ENCODE measurements at places on chromosomes 4 and X.

GRCh38 chr4:102778720-102779119 is 18.0 kb upstream of the MANBA start:
- DNase-seq = no peak

DNA sequence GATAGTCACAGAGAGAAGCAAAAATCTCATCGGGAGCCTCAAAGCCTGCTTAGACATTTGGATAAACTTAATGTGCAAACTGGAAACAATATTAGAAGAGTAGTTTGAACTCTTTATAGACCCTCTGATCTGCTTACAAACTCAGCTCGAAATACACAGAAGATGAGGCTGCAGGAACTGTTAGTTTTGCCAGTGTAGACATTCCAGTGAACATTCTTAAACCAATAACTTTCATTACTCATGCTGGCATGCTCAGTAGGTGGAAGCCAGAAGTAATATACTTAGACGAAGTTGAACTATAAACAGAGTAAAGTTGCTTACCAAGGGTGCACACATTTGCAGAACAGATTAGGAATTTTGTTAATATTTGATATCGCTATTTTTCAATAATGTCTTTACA is 303.5 kb downstream of the ANKRD50 start:
- DNase-seq = no peak

DNA sequence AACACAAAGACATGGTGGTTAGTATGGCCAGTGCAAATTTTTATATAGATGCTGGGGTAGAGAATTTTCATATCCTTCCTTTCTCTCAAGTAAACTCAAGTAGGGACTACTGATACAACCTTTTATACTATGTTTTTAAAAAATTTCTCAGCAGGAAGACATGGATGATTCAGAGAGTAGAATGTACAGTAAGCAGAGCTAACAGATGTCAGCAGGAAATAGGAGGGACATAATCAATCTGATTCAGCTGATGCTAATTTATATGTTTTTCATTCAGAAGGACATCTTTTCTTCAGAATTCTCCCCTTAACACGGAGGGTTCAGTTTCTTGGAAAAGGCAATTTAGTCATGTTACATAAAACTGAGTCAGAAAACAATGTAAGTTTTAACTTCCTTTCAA is 95.4 kb downstream of the GRIA2 start:
- peak; percentile 46 for DNase-seq

DNA sequence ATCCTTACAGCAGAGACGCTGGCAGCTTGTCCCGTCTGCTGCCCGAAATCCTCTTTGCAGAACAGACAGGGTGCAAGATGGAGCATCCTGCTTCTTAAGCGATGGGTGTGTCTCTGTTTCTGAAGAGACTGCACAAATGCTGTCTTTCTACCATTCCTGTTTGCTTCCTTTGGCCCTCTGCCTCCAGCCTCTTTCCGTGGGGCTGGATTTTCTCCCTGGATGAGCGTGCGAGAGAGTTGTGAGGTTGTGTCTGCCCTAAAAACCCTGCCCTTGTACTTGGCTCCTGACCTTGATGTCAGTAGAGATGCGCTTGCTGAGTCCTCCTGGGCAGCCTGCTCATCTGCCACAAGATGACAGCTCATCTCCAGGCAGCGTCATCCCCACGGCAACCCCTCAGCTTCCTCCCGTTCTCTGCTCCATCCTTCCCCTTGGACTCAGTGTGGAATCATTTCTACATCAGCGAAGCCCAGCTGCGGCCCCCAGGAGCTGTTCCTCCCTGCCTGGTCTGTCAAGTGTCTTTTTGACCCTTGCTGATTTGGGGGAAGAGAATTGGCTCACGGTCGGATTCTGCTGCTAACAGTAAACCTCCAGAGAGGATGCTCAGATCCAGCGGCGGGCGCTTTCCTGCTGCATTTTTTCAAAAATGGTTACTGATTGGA is 246.2 kb downstream of the ASMT start:
- no peak for DNase-seq

DNA sequence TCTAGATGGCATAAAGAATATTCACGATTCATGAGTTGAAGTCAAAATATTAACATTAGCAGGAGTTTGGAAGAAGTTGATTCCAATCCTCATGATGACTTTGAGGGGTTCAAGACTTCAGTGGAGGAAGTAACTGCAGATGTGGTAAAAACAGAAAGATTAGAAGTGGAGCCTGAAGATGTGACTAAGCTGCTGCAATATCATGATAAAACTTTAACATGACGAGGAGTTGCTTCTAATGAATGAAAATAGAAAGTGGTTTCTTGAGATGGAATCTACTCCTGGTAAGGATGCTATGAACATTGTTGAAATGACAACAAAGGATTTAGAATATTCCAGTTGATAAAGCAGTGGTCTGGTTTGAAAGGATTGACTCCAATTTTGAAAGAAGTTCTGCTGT is 70.1 kb upstream of the TMLHE start:
- DNase-seq = no peak

GRCh38 chrX:39894683-39895082 is 203.1 kb downstream of the BCOR start:
- peak; percentile 20 for DNase-seq

- no peak for DNase-seq
Observed at GRCh38 chr4:48033825-48034413, 17.3 kb downstream of the NIPAL1 start.

DNA sequence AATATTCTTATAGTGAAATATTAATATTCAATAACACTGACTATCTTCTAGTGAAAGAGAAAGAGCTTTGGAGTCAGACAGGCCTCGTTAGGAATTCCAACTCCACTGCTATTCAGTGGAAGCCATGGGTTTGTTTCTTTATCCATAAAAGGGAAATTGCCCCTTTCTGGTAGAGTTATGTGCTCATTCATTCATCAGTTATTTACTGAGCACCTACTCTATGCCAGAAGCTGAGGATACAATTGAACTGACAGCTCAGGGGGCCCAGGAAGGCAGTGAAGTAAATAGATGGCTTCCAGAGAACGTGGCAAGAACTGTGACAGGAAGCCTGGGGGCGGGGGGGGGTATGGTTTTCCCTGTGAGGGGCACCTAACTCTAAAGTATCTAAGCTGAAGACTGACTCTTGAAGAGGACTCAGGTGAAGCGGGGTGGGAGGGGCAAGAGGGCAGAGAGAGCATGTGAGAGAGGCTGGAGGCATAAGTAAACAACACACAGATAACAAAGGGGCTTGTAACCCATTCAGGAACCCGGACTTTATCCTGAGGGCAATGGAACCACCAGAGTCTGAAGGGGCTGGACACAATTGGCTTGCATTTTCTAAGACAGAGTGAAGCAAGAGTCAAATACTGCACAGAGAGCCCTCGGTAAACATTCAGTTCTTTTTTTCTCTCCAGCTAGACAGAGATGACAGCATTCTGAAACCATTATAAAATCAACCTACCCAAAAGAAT is 20.3 kb downstream of the ANXA5 start:
- DNase-seq = no peak

- no peak for DNase-seq
Observed at GRCh38 chr4:602559-602942, 22.8 kb upstream of the PDE6B start.

DNA sequence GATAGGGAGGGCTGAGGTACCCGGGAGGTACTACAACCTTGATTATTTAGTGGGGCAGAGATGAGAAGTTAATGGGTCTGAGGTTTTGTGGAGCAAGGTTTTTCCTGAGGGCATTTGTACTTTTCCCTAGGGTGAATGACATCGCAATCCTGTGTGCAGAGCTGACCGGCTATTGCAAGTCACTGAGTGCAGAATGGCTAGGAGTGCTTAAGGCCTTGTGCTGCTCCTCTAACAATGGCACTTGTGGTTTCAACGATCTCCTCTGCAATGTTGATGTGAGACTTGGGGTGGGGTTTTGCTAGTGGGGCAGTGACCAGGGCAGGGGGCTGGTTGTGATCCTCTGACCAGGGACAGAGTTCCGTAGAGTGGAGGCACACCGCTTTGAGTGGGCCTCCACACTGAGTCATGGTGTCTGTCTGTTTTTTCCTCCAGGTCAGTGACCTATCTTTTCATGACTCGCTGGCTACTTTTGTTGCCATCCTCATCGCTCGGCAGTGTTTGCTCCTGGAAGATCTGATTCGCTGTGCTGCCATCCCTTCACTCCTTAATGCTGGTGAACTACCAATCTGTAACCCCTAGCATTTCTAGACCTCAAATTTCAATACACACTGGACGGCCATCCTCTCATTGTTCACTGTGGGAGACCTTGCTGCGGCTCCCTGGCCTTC is 9.9 kb downstream of the MED12 start:
- no peak for DNase-seq

DNA sequence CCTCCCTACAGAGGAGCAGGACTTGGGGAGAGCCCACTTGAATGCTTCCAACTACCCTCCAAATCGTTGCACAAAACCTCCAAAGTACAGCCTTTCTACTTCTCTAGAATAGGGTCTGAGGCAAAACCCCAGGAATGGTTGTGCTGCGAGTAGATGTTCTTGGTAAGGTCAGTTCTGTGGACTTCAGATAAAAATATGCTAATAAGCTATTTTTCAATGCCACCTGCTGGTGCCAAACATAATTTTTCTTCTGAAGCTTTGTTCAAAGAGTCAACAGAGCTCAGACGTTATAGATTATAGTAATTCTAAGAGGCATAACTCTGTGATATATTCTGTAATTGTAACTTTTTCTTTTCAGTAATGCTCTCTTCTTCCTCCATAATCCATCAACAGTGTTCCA is 425.7 kb downstream of the GPAT3 start:
- DNase-seq = peak; percentile 49

DNA sequence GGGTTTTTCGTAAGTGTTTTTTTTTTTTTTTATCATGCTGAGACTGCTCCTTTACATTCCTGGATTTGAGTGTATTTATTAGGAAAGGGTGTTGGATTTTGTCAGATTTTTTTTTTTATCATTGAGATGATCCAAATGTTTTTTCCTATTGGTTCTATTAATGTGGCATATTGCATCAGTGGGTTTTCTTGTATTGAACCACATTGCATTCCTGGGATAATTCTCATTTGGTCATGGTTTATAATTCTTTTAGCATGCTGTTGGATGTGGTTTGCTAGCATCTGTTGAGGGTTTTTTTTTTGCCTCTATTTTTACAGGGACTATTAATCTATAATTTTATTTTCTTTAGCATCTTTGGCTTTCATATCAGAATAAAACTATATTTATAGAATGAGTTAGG is 28.8 kb downstream of the COL4A5 start:
- no peak for DNase-seq

GRCh38 chr4:166252487-166253402 is 379.7 kb downstream of the TLL1 start:
- peak; percentile 31 for DNase-seq

DNA sequence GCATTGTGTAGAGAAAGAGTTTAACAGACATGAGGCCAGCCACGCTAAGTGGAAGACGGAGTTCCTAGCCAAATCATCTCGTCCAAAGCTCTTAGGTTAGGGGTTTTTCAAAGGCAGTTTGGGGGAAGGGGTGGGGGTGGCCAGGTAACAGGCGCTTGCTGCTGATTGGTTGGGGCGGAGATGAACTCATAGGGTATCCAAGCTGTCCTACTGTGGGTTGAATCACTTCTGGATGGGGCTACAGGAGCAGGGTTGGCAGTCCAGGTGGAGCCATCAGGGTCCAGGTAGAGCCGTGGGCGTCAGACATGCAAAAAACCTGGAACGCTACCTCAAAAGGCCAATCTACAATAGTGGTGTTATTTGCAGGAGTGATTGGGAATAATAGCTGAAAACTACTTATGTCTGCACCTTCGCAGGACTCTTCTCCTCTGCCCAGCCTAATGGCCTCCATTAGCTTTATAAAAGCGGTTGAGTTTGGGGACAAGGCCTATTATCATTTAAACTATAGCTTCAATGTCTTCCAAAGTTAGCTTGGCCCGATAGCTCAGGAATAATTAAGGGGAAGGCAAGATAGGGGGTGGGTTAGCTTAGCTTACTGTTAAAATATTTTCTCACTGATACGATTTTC is 579.6 kb downstream of the NLGN4X start:
- DNase-seq = no peak

DNA sequence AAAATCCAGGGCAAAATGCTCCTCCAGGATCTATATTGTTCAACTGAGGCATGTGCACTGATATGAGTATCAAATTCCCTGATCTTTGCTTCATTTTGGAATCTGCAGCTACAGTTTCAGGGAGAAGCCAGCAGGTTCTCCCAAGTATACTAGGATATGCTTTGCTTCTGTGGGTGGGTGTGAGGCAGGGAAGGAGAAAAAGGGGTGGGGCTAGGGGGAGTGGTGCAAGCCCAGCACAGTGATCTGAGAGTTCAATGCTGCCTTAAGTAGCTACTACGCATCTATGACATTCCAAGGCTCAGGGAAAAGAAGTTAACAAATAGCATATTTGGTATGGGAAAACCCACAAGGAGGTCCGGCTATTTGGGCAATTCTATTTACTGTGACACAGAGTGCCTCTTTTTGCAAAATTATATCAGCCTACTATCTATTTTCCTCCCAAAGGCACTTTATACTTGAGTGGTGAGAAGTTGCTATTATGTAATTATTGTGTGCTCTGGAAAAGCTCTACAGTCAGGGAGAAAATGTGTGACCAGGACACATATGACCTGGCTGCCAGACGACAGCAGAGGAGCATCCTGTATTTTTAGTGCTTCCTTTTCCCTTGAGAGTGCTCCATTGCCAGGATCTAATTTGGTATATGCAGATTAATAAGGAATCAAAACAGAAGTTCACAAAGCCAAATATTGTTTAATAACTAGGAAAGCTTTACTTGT is 162.0 kb downstream of the RNF150 start:
- no peak for DNase-seq

DNA sequence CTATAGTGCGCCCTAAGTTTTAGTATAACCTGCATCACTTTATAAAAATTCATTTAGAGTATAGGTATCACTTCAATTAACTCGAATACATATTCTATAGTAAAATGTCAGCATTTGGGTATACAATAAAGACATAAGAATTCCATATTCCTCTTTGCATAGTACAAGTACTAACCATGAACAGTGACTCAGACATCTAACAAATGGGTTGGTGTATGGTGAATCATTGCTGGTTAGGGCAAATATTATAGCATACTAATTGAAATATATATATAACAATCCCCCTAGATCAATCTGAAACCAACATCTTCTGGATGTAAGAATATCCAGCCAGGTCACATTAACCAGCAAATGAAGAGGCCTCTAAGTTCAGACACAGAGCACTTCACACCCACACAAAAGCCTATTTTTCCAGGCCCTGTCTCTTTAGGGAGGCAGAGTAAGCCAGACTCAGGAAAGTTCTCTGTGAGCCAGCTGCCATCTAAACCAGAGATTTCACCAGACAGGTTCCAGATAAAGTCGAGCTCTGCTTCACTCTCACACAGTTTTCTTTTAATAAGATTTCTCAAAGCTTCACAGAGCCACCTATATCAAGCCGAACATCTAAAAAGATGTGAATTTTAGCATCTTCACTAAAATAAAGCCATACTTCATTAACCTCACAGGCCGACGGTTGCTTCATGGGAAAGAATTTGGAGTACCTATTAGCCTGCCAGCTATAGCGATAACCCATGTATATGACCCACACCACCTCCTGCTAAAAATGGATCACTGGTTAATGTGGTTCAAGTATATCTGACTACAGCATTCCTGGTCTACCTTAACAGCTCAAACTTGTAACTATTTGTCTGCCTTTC is 200.0 kb upstream of the FTHL17 start:
- no peak for DNase-seq

GRCh38 chrX:13933352-13933751 is 96.3 kb downstream of the GEMIN8 start:
- no peak for DNase-seq
